ENCODE measurements at places on chromosomes 2 and 18.
A peak's percentile ranks its signal among the peaks of the same experiment; 100 is the strongest.

- no peak for DNase-seq
These were observed 25.4 kb upstream of the MRPL19 start for GRCh38 chr2:75621228-75621627.

DNA sequence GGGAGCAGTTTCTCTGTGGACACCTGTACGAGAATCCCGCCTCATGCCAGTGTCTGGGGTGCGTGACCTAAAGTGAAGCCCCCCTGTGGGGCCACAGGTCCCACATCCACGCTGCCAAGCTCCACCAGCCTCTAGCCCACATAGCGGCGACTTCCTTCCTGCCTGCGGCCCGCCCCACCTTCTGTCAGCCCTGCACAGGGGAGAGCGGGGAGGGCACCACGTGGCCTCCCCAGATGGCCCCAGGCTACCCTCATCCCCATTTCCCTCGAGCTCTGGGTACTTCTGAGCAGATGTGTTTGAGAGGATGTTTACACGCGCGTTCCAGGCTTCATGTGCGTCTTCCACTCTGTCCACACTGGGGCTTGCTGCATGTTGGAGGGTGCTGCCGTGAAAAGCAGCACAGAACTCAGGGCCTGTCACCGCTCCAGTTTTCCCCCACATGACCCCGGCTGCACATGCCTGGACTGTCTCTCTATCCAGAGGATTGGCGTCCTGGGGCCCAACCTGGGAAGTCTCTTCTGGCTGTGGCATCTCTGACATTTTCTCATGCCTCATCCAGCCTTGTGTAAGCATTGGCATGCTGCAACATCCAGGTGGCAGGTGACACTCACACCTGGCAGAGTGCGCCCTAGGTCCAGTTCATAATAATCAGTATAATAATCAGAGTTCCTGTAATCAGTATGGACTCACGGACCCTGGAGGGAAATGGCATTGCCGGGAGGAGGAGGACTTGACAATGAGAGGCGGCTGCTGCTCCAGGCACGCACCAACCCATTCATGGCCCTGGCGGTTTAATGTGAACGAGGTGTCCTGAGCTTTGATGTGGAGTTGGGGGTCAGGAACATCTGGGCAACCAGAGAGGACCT, 146.3 kb upstream of the TWIST2 start:
- DNase-seq, result peak; percentile 11

GRCh38 chr2:7692657-7693161, 775.5 kb downstream of the RNF144A start:
- no peak for DNase-seq

- no peak for DNase-seq
These were observed 62.0 kb downstream of the MAP3K20 start for GRCh38 chr2:173137610-173138009.

DNA sequence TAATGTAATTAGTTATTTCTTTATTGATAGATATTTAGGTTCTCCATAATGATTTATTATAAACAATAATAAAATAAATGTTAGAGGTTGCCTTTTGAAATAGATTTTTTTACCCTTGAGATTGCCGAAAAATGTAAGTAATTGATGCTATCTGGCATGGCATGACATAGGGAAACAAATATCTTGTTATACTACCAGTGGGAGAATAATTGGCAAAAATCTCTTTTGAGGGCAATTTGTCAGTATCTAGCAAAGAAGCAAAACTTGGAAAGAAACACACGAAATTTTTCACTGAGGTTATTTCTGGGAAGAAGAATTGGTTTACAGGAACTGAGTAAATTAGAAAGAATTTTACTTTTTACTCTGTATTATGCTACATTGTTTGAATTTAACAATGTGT, 547.2 kb upstream of the SETBP1 start:
- no peak for DNase-seq

GRCh38 chr18:48294899-48295585, 114.1 kb downstream of the ZBTB7C start:
- DNase-seq, result no peak

DNA sequence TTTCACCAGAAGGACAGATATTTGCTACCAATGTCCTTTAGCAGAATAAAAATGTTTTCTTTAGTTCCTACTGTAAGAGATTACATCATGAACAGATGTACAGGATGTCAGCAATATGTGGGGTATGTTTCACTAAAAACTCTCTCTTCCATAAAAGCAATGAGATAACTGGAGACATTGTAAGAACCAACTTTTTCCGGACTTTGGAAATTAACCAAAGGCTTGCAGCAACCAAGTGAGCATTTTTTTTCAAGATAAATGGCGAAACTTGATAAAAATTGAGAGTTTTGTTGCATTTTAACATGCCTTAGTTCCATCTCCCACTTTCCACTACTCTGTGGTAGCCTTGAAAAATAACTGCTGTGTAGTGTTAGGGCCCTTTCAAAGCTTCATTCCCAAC, 429.8 kb upstream of the CDH2 start:
- DNase-seq, result no peak

DNA sequence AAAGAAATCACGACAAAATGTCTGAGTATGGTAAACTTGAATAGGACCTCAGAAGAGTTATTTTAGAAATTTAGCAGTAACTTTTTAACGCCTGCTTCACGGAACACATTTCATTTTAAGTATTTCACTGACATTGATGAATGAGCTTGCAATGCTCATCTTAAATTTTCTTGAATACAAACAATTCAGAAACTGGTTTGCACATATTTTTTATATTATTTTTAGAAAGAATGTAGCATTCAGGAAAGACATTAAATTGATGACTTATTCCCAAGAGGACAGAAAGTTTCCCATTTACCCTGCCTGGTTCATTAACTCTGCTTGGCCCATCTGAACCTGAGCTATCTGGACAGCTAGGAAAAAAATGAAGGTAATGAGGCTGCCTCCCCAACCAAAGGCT, 89.3 kb downstream of the MBD2 start:
- no peak for DNase-seq

GRCh38 chr2:19797871-19798270, 103.9 kb downstream of the TTC32 start:
- no peak for DNase-seq

- DNase-seq, result no peak
These were observed 12.7 kb downstream of the CCNYL1 start for GRCh38 chr2:207724113-207724512.

- DNase-seq, result no peak
These were observed 147.3 kb upstream of the NABP1 start for GRCh38 chr2:191530618-191531017.

GRCh38 chr2:42410742-42411514, 49.9 kb upstream of the COX7A2L start:
- no peak for DNase-seq

GRCh38 chr2:231235217-231235616, 36.8 kb downstream of the ARMC9 start:
- DNase-seq, result no peak

GRCh38 chr2:139721411-139721995, 941.3 kb upstream of the NXPH2 start:
- DNase-seq, result no peak

DNA sequence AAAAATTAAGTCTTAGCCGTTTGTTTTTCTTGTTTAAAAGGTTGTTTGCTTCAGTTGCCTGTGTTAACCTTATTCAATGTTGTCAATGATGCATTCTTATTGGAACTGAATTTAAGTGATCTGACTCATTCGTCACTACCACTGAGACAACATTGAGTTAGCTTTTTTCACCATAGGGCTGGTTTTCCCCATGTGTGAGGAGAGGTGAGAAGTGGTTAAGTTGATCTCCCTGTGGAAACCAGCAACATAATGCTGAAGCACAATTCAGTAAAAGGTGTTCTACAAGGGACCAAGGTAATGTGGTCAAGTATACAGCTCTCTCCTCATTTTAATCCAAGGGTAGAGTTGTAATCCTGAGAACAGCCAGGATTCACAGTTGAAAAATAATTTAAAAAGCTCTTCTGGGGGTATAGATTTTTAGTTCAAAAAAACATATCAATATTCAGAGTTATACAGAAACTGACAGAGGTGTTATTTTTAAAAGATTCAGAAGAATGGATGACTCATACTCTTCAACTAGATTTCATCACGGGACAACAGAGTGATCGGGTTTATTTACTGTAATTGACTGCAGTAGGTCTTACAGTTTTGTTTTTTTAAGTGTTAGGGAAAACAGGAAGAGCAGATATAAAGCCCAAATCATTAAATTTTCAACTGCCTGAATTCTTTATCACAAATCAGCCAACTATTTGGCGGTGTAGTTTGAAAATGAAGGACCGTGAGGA, 12.6 kb downstream of the NOP58 start:
- no peak for DNase-seq

- no peak for DNase-seq
These were observed 41.4 kb upstream of the ID2 start for GRCh38 chr2:8640498-8640897.

- no peak for DNase-seq
These were observed 63.8 kb downstream of the SETBP1 start for GRCh38 chr18:44744161-44745121.

DNA sequence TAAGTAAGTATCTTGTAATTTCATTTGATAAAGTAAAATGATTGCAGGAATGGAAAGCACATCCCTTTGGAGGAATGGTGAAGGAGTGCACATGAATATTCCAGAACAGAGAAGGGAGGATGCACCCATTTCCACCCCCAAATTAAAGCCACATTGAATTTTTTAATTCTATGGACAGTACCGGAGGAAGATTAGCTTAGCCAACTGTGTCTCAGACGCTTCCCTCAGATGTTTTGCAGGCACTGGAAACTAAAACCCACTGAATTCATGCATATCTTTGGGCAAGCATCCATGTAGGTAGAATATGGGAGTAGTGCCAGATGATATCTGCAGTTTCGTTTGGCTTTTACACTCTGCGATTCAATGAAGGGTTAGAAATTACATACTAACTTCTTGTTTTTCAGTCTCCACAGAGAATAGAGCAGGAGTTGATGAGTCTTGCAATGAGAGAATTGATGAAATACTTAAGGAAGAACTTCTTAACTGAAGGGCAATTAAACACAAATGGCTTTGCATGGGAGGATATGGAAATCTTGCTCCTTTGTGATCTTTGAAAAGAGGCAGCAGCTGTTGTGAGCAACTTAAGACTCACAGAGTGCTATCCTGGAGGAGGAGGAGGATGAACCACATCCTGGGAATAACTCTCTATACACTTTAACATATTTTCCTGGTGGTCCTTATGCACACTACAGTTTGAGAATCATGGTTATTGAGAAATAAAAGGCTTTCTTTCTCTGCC, 71.7 kb upstream of the MYO3B start:
- DNase-seq, result no peak

- no peak for DNase-seq
These were observed 55.7 kb downstream of the IRS1 start for GRCh38 chr2:226743915-226744314.

DNA sequence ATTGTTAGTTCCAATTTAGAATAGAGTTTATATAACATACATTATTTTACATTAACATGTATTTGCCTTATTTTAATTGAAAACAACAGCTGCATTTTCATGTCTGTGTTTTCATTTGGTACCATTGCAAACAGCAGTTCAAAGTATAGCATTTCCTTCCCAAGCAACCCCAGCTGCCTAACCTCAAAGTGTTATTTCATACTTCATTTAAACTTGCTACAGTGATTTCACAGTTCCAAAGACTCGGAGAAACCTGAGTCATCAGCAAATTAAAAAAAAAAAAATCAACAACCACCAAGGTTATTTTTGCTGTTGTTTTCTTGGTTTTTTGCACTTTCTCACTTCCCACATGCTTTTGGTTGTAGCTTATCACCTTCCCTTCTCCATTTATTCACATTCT, 236.5 kb upstream of the SPHKAP start:
- DNase-seq, result no peak
